ENCODE measurements at places on chromosomes 1 and 21.

GRCh38 chr1:42767510-42768000, 506 bp downstream of the C1orf50 start:
- no peak for DNase-seq

DNA sequence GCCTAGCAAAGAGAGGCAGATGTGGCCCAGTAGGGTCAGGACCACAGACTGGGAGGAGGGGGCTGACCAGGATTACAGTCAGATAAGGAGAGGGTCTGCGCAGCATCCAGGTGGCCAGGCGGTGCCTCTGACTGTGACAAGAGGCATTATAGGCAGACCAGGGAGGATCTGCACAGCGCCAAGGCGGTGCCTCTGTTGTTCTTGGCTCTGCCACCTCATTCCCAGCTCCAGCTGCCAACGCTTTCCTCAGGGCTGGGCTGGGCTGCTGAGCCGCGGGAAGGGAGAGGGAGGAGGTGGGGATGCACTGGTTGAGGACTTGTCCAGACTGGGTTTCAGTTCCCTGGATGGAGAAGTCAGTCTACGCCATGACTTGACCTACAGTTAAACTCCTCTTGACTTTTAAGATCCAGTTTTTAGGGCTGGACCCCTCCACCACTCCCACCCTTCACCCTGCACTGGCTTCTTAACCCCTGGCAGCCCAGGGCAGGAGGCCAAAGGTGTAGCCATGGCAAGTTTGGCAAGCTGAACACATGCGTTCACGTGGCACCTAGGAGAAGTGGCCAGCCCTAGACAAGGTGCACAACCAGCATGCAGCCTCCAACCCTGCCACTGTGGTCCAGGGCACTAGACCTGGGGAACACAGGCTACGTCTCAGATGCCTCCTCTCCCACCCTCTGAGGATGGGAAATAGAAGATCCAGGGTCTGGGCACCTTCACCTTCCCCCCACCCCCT, 4.5 kb upstream of the CRABP2 start:
- peak; percentile 65 for DNase-seq

GRCh38 chr1:180527101-180527669, 24.8 kb upstream of the ACBD6 start:
- DNase-seq: no peak

GRCh38 chr21:32544697-32545096, 40.6 kb downstream of the TCP10L start:
- no peak for DNase-seq

- DNase-seq: no peak
Observed at GRCh38 chr1:183198463-183198862, 12.4 kb downstream of the LAMC2 start.

- DNase-seq: no peak
Observed at GRCh38 chr1:155051342-155051776, 243 bp downstream of the ADAM15 start.

GRCh38 chr1:218983848-218984247, 189.8 kb upstream of the LYPLAL1 start:
- no peak for DNase-seq

- no peak for DNase-seq
Observed at GRCh38 chr1:3101124-3101939, 32.3 kb downstream of the PRDM16 start.

- no peak for DNase-seq
Observed at GRCh38 chr1:29732453-29732852, 496.1 kb downstream of the PTPRU start.

DNA sequence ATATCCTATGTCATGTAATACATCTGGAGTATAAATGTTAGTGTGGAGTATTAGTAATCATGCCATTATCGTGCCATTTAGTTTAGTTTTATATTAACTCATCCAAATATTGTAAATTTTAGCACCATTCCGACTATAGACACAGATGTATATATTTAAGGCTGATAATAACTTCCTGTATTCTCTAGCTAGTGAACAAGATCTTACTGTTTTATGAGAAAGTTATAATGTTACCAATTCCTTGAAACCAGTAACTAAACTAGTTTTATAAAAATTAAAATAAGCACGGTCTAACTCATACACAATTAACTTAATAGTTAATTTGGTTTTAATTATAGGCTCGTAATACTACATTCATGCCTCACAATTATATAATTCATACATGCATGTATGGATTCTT, 808.6 kb downstream of the USP25 start:
- DNase-seq: no peak

GRCh38 chr1:204112876-204113730, 38.7 kb downstream of the ETNK2 start:
- DNase-seq: no peak

- no peak for DNase-seq
Observed at GRCh38 chr21:36663033-36663855, 35.7 kb upstream of the SIM2 start.

Measured in NCI-H446 treated with DMSO at 0.1 percent for 48 hours (cell line).